ENCODE measurements at places on chromosomes 12 and 14.

- DNase-seq = no peak
Observed at GRCh38 chr14:23252006-23252405, 14.3 kb downstream of the RNF212B start.

DNA sequence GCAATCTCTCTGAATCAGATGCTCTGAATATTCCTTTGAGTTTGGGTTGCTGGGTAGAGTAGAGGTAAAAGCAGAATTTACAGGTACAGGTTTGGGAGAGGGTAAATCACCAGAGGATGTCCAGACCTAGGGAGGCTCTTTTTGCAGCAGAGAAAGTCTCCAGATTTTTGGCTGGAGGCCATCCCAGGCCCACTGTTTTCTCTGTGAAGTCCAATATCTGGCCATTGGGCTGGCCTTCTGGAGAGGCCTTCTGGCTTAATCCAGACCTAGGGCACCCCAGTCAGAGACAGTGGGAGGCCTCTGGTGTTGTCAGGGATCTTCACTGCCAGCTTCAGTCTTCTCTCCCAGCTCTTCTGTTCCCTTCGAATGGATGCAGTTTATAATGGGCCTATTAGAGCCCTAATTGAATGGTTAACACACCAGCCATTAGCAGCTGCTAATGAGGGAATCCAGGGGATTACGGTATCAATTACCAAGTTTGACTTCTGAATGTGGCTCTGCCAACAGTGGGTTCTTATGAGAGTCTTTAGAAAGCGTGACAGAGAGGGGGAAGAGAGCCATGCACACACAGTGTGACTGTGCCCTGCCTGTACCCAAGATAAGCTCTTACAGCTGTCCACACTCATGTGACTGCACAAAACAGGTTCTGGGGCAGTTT is 183.1 kb downstream of the EMP1 start:
- DNase-seq = no peak

GRCh38 chr12:69984241-69984640 is 159.2 kb downstream of the MYRFL start:
- no peak for DNase-seq

DNA sequence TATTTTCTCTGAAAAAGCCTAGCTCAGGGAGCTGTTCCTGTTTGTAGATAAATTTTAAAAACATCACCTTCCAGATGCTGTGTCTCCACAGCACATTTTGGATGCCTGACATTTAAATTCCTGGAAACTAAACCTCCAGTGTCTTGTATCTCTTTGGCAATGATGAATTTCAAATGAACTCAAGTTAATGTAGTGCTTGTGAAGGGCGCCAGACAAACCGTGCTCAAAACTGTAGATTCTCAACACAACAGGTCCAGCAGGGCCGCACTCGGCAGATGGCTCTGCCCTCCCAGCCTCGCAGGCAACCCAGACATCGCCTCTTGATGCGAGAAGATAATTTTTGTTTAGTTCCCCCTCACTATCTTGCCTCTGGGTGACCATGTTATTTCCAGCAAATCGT is 432.9 kb downstream of the VRK1 start:
- DNase-seq = no peak

GRCh38 chr14:42428996-42429395 is 822.3 kb downstream of the LRFN5 start:
- no peak for DNase-seq

DNA sequence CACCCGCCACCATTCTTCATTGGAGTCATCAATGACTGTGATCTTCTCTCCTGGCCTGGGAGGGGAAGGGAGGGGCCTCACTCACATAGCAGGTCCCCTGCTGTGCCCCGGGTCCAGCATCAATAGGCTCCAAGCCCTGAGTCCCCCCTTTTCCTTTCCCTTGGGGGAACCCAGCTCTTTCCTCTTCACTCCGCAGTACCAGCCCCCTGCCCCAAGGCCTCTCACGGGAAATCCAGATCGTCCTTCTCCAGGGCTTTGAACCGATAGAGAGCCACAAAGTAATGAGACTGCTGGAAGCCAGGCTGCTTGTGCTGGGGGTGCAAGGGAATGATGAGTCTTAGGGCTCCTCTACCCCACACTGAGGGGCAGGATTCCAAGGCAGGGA is 6.7 kb downstream of the STAC3 start:
- no peak for DNase-seq

DNA sequence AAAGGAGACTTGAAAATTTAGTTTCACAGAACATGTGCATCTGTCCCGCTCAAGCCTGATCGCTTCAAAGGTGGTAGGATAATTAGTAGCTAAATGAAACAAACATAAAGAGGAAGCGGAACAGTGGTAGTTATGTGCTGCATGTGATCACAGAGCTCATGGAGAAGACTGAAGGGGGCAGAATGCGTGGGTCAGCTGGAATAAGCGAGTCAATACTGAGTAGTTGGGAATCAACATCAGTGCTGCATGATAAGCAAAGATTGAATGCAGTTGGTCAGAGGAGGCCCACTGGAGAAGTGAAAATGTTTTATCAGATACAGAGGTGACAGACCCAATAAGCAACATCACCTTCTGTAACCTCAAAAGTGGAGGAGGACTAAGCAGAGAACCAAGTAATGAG is 95.1 kb upstream of the RFX4 start:
- DNase-seq = no peak

- DNase-seq = no peak
Observed at GRCh38 chr14:104937694-104938365, 13.2 kb downstream of the PLD4 start.

All from stimulated activated CD4-positive, alpha-beta T cell treated with anti-CD3 and anti-CD28 coated beads, Interleukin-1b, Interleukin-23, amount 100 ng/mL, for 1 hour (primary cell).